ENCODE measurements at places on chromosomes 3 and 15.

DNA sequence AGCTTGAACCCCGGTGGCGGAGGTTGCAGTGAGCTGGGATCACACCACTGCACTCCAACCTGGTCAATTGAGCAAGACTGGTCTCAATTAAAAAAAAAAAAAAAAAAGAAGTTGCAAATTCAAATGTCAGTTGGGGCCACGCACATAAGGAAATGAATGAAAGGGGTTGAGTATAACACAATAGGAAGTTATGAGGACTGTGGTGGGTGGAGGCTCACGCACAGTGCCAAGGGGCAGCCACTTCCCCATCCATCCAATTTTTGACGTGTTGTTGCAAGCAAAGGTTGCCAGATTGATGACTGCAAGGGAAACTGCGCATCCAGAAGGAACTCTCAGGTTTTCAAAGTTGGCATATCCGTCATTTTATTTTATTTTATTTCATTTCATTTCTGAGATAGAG is 532.2 kb downstream of the NTRK3 start:
- no peaks in the 10 kb centered on the region for H3K36me3 ChIP-seq
- no peak overlapping the region for H3K27ac ChIP-seq
- DNase-seq = no peak
- H3K4me3 ChIP-seq = no peak overlapping the region

GRCh38 chr3:30470496-30470895 is 135.9 kb upstream of the TGFBR2 start:
- H3K27me3 ChIP-seq = no peaks in the 10 kb centered on the region
- DNase-seq = peak; percentile 67
- H3K4me1 ChIP-seq = peaks cover 56% of the 10 kb centered on the region
- peak overlapping the region; percentile 44 for H3K27ac ChIP-seq
- no peaks in the 10 kb centered on the region for H3K36me3 ChIP-seq
- no peak overlapping the region for H3K4me3 ChIP-seq

- H3K27me3 ChIP-seq = no peaks in the 10 kb centered on the region
- no peaks in the 10 kb centered on the region for H3K36me3 ChIP-seq
- H3K4me3 ChIP-seq = peak overlapping the region; percentile 65
- H3K4me1 ChIP-seq = peaks cover 13% of the 10 kb centered on the region
- DNase-seq = peak; percentile 34
- H3K27ac ChIP-seq = no peak overlapping the region
Measured at GRCh38 chr3:134406331-134407238, 32.3 kb upstream of the AMOTL2 start.

- no peak overlapping the region for H3K4me3 ChIP-seq
- peaks cover 44% of the 10 kb centered on the region for H3K4me1 ChIP-seq
- DNase-seq = peak; percentile 35
- H3K27ac ChIP-seq = peak overlapping the region; percentile 98
- no peaks in the 10 kb centered on the region for H3K36me3 ChIP-seq
- no peaks in the 10 kb centered on the region for H3K27me3 ChIP-seq
Measured at GRCh38 chr15:50138391-50138790, 19.4 kb upstream of the ATP8B4 start.

DNA sequence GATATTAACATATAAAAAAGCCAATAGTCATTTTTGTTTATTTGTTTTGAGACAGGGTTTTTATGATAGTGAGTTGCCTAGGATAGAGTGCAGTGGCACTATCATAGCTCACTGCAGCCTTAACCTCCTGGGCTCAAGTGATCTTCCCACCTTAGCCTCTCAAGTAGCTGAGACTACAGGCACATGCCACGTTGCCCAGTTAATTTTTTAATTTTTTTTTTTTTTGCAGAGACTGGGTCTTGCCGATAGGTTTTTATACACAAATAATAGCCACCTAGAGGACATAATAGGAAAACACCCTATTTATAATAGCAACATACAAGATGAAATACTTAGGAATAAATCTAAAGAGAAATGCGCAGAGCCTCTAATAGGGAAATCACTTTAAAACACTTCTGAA is 13.3 kb downstream of the EIF3J start:
- peaks cover 39% of the 10 kb centered on the region for H3K36me3 ChIP-seq
- H3K27ac ChIP-seq = peak overlapping the region; percentile 23
- DNase-seq = peak; percentile 66
- peaks cover 12% of the 10 kb centered on the region for H3K4me1 ChIP-seq

GRCh38 chr3:161322781-161323568 is 48.3 kb downstream of the SPTSSB start:
- no peak overlapping the region for H3K4me3 ChIP-seq
- H3K4me1 ChIP-seq = no peaks in the 10 kb centered on the region
- no peak overlapping the region for H3K27ac ChIP-seq
- H3K27me3 ChIP-seq = no peaks in the 10 kb centered on the region

DNA sequence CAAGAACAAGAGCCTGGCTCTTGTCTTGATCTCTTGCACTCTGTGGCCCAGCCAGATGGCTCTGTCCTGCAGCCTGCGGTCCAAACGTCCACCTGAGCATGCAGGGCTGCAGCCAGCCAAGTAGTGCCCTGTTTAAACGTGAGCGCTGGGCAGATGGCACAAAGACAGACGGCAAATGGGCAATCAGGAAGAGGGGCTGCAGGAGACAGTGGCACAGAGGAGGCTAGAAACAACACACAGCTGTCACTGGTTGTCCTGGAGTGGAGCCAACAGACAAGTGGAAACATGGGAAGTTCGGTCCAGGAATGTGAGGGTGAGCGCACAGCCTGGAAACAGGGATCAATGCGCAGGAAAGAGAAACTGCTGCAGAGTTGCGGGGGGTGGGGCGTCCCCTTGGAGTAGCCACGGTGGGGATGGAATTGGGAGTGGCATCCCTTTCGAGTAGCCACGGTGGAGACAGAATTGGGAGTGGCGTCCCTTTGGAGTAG is 10.7 kb upstream of the ZXDC start:
- H3K36me3 ChIP-seq = no peaks in the 10 kb centered on the region
- H3K27me3 ChIP-seq = 0 out of 2 replicates have a peak, but pooled peaks cover 6% of the 10 kb centered on the region
- H3K27ac ChIP-seq = no peak overlapping the region
- no peaks in the 10 kb centered on the region for H3K4me1 ChIP-seq

DNA sequence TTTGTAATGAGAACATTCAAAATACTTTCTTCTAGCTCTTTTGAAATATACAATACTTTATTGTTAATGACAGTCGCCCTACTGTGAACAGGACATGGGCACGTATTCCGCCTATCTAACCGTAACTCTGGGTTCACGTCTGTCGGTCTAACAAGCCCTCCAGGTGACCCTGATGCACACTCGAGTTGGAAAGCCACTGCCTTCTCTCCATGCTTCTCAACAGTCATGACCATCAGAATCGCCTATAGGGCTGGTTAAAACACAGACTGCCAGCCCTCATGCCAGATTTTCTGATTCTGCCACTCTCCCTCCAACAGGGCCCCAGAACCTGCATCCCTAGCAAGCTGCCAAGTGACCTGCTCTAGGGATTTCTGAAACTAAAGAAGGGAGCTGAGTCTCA is 140.2 kb downstream of the FOXP1 start:
- no peak overlapping the region for H3K27ac ChIP-seq
- no peak for DNase-seq
- no peaks in the 10 kb centered on the region for H3K27me3 ChIP-seq
- H3K4me1 ChIP-seq = peaks cover 16% of the 10 kb centered on the region
- no peak overlapping the region for H3K4me3 ChIP-seq

- H3K27ac ChIP-seq = no peak overlapping the region
- H3K4me3 ChIP-seq = no peak overlapping the region
- H3K36me3 ChIP-seq = no peaks in the 10 kb centered on the region
- no peaks in the 10 kb centered on the region for H3K27me3 ChIP-seq
Measured at GRCh38 chr3:146342989-146343388, 92.1 kb upstream of the PLSCR4 start.

GRCh38 chr3:145286937-145287336 is 874.0 kb downstream of the PLOD2 start:
- no peaks in the 10 kb centered on the region for H3K27me3 ChIP-seq
- no peak overlapping the region for H3K27ac ChIP-seq
- H3K4me3 ChIP-seq = no peak overlapping the region
- no peaks in the 10 kb centered on the region for H3K36me3 ChIP-seq
- DNase-seq = no peak

- H3K36me3 ChIP-seq = no peaks in the 10 kb centered on the region
- no peak overlapping the region for H3K27ac ChIP-seq
- H3K4me3 ChIP-seq = no peak overlapping the region
- H3K27me3 ChIP-seq = 0 out of 2 replicates have a peak, but pooled peaks cover under 1% of the 10 kb centered on the region
Measured at GRCh38 chr3:185172086-185173049, 19.5 kb upstream of the C3orf70 start.

GRCh38 chr3:195802261-195802701 is 9.4 kb downstream of the MUC4 start:
- no peaks in the 10 kb centered on the region for H3K4me1 ChIP-seq
- no peaks in the 10 kb centered on the region for H3K36me3 ChIP-seq
- H3K27me3 ChIP-seq = peaks cover 46% of the 10 kb centered on the region
- H3K4me3 ChIP-seq = no peak overlapping the region
- DNase-seq = no peak

GRCh38 chr3:140848666-140849065 is 93.0 kb upstream of the SLC25A36 start:
- H3K36me3 ChIP-seq = no peaks in the 10 kb centered on the region
- no peak overlapping the region for H3K4me3 ChIP-seq
- no peak for DNase-seq

DNA sequence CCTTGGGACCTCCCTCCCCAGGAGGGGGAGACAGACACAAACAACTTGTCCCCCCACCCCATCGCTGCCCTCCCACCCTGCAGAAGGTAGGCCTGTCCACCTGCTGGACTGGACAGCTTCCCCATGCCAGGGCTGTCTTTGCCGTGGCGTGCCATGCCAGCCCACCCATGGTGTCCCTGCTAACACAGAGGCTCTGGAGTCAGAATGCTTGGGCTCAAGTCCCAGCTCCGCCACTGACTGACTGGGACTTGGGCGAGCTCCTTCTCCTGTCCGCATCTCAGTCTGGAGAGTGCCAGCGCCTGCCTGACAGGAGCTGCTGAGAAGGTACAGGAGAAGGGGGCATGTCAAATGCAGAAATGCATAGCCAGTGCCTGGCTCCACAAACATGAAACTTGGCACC is 23.9 kb downstream of the WNT7A start:
- H3K27me3 ChIP-seq = no peaks in the 10 kb centered on the region
- no peak overlapping the region for H3K4me3 ChIP-seq
- no peak overlapping the region for H3K27ac ChIP-seq
- H3K4me1 ChIP-seq = no peaks in the 10 kb centered on the region

DNA sequence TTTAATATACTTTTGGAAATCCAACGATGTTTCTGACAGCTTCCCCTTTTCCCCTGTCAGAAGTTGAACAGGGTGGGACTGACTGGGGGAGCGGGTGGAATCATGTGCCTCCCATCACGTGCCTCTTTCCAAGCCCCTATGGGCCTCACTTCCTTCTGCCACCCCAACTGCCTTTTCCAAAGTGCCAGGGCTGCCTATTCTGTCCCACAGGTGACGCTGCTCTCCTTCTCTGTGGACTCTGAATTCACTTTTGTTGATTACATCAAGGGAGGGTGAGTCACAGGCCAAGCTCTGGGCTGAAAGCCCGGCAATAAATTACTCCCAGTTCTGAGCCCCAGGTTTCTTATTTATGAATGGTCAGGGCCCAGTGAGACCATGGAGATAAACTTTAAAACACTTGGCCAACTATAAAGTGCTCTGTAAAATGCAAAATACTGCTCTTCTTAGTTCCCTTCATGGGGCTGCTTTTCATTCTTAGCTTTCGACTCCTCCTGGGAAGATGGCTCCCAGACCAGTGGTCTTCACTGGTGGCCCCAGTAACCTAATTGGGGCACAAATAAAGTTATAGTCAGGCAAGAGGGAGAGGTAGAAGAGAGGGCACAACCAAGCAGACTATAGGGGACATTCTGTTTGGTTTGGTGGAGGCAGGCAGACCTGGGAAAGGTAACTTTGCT is 12.3 kb downstream of the CPNE9 start:
- H3K27ac ChIP-seq = no peak overlapping the region
- H3K36me3 ChIP-seq = no peaks in the 10 kb centered on the region
- H3K27me3 ChIP-seq = 0 out of 2 replicates have a peak, but pooled peaks cover 10% of the 10 kb centered on the region
- peaks cover 8% of the 10 kb centered on the region for H3K4me1 ChIP-seq
- DNase-seq = peak; percentile 96
- H3K4me3 ChIP-seq = no peak overlapping the region

- H3K4me1 ChIP-seq = peaks cover 43% of the 10 kb centered on the region
- no peak overlapping the region for H3K4me3 ChIP-seq
- H3K27ac ChIP-seq = no peak overlapping the region
- no peaks in the 10 kb centered on the region for H3K27me3 ChIP-seq
- peak; percentile 61 for DNase-seq
- H3K36me3 ChIP-seq = no peaks in the 10 kb centered on the region
Measured at GRCh38 chr15:62853114-62853840, 189.3 kb upstream of the TPM1 start.

DNA sequence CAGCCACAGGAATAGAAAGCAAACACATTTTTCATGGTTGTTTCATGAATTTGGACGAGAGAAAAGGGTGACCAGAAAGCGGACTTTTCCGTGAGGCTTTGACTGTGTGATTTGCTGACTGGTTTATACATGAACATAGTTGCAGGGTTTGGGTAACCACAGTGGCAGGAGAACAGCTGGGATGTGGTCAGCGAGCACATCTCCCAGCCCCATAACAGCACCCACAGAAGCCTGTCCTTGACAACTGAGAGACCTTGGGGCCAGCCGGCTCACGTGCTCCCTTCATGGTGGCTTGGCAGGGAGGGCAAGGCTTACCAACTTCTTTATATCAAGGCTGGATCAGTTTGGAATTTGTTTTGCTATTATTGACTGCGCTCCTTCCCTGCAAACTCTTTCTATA is 13.2 kb upstream of the RGMA start:
- no peaks in the 10 kb centered on the region for H3K4me1 ChIP-seq
- no peak for DNase-seq
- H3K36me3 ChIP-seq = no peaks in the 10 kb centered on the region

- no peaks in the 10 kb centered on the region for H3K4me1 ChIP-seq
- H3K36me3 ChIP-seq = no peaks in the 10 kb centered on the region
- H3K4me3 ChIP-seq = no peak overlapping the region
- DNase-seq = no peak
- no peaks in the 10 kb centered on the region for H3K27me3 ChIP-seq
Measured at GRCh38 chr3:10550705-10551104, 45.3 kb upstream of the ATP2B2 start.

GRCh38 chr15:63244399-63244798 is 33.0 kb upstream of the APH1B start:
- H3K4me1 ChIP-seq = peaks cover 66% of the 10 kb centered on the region
- H3K36me3 ChIP-seq = no peaks in the 10 kb centered on the region
- H3K27ac ChIP-seq = peak overlapping the region; percentile 73
- no peaks in the 10 kb centered on the region for H3K27me3 ChIP-seq
- peak; percentile 69 for DNase-seq

GRCh38 chr3:102796804-102797203 is 362.0 kb downstream of the ZPLD1 start:
- H3K36me3 ChIP-seq = no peaks in the 10 kb centered on the region
- no peak for DNase-seq
- no peak overlapping the region for H3K4me3 ChIP-seq
- peaks cover 10% of the 10 kb centered on the region for H3K4me1 ChIP-seq
- no peaks in the 10 kb centered on the region for H3K27me3 ChIP-seq

- H3K36me3 ChIP-seq = no peaks in the 10 kb centered on the region
- H3K27ac ChIP-seq = no peak overlapping the region
- DNase-seq = no peak
Measured at GRCh38 chr3:61733876-61734275, 172.5 kb downstream of the PTPRG start.

- peak overlapping the region; percentile 96 for H3K4me3 ChIP-seq
- no peak for DNase-seq
- H3K4me1 ChIP-seq = peaks cover 34% of the 10 kb centered on the region
- H3K36me3 ChIP-seq = no peaks in the 10 kb centered on the region
Measured at GRCh38 chr15:44729408-44730127, 6.8 kb upstream of the TRIM69 start.

Measured in GM23248 (cell line).